Stimulated activated CD4-positive, alpha-beta T cell treated with anti-CD3 and anti-CD28 coated beads, Interleukin-15, amount 100 ng/mL, for 1 hour (primary cell): ENCODE measurements at places on chromosomes 4 and X.

- DNase-seq, result no peak
Measured at GRCh38 chr4:10033191-10033881, 12.0 kb upstream of the SLC2A9 start.

GRCh38 chr4:167265231-167265630 is 30.9 kb upstream of the SPOCK3 start:
- DNase-seq, result no peak

GRCh38 chrX:43953218-43953617 is 20.0 kb downstream of the NDP start:
- no peak for DNase-seq

DNA sequence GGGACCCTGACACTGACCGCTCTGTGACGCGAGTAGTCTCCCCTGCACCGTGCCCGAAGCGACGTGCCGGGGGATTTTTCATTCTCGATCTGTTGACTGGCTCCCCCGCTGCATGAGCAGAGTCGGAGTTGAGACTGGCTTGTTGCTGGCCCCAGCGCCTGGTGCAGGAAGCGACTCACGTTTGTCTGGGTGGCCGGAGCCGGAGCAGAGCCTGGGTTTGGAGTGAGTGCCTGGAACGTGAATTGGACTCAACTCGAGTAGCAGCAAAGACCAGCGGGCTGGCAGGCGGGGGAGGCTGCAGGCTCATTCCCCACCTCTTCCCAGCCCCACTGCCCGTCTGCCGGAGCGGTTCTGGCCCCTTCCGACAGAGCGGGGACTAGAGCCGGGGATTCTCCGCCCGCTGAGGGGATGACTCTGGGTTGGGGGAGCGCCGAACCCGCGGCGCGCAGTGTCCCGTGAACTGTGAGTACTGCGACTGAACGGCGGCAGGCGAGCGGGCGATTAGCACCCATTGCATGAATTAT is 554 bp downstream of the PCDH7 start:
- no peak for DNase-seq

- no peak for DNase-seq
Measured at GRCh38 chr4:91488946-91489345, 814.8 kb upstream of the GRID2 start.

GRCh38 chr4:55545151-55545550 is 1.6 kb downstream of the CLOCK start:
- no peak for DNase-seq

- no peak for DNase-seq
Measured at GRCh38 chr4:167642250-167642649, 408.0 kb upstream of the SPOCK3 start.

DNA sequence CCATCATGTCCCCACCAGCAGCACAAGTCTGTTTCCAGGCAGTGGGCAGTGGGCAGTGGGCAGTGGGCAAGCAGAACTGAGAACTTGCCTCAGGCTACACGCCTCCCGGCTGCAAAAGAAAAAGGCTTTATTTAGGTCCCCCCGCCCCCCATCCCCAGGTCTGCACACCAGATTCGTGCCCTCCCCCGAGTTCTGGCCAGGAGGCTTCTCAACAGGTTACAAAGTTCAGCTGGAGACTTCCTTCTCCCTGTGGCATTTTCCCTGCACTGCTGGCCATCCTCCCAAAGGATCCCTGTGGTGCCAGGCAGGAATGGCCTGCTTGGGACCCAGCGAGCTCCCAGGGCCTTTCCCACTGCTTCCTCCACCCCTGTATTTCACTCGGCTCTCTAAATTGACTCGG is 97.0 kb upstream of the TRIM2 start:
- DNase-seq, result no peak

DNA sequence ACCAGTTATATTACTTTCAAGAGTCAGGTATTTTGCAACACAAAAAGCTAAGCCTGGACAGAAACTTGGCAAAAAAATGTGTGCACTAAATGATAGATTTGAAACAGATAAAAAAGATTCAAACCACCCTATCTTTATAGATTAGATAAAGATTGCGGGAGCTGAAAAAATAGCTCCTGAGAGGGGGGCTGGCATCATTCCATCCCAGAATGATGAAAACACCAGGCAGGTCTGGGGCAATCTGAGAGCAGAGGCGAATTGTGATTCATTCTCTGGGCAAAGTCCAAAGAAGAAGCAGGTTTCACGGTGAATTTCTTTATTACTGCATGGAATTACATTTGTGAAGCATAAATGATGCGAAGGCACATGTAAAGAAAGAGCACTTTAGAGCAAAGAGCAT is 168.5 kb upstream of the DMD start:
- DNase-seq, result no peak

DNA sequence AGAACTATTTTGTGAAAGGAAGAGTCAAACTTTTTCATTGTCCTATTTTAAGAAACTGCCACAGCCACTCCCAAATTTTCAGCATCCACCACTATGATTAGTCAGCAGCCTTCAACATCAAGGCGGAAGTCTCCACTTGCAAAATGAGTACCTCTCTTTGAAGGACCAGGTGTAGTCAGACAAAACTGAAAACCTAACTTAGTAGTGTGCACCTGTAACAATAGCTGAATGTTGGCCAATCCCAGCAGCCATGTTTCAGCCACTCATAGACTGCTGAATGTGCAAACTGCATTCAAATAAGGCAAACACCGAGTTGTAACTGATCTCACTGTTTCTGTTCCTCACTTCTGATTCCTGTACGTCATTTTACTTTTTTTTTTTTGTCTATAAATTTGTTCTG is 341.1 kb downstream of the IL15 start:
- DNase-seq, result no peak

DNA sequence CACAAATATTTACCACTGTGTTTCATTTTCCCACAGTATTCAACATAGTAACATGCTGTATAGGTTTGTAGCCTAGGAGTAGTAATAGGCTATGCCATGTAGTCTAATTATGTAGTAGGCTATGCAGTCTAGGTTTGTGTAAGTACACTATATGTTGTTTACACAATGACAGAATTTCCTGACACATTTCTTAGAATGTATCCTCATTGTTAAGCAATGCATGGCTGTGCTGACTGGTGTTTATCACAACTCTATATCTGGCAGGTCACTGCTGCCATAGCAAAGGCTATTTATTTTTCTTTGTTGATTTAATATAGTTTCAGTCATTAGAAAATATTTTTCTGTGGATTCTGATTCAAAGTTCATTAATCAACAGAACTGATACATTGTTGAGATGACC is 108.3 kb upstream of the TEX13A start:
- DNase-seq, result no peak

DNA sequence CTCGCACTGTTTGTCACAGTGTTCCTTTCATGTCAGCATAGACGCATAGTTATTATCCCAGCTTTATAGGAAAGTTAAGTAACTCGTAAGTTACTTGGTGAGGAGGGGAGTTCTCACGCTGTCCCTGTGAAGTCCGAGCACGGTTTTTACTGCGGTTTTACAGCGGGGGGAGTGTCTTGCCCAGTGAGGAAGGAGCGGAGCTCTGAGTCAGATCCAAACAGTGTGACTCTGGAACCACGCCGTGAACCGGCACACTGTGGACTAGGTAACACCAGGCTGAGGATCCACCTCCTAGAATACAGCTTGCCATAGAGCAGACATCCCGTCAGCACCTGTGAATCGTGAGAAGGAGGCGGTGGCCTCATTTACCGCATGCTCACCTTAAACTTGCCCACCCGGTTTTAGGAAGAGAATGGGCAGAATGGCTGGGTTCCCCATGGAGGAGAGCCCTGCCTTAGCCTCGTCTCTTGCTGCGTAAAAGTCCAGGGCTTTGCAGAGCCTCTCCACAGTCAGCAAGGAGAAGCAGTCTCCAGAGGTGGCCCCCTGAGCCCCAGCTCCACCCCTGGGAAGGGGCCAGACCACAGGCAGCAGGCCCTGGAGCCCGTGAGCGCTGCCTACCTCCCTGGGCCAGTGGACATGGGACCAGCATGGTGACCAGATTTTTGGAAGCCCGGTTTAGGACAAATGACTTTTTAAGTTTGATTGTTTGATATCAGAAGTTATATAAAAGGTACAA is 40.2 kb upstream of the HGFAC start:
- DNase-seq, result no peak
